Right cardiac atrium (tissue), 5 donors: ENCODE measurements at places on chromosomes 4 and X. TPM values are rescaled to one million over a fixed set of nuclear protein-coding genes. Genes with fewer than 3 reads are reported as not detected.

DNA sequence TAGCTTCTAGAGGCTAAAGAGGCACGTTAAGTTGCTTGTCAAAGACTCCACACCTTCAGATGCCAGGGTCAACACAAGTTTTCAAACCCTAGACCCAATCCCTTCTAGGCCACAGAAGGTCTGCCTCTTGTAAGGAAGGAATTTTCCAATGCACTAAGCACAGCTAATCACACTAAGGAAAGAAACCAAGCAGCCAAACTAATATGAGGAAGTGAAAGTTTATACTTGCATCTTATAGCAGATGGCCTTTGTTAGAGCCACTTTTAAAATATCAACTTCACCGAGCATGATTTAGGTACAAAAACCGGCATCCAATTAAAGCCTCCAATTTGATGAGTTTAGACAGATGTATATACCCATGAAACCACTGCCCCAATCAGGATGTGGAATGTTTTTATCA, 9.9 kb downstream of the FHL1 start:
- DNase-seq, result no peak

The KIAA1210 gene
- 0.06 TPM for total RNA-seq

The TMEM47 gene
- 39.3 TPM for total RNA-seq

DNA sequence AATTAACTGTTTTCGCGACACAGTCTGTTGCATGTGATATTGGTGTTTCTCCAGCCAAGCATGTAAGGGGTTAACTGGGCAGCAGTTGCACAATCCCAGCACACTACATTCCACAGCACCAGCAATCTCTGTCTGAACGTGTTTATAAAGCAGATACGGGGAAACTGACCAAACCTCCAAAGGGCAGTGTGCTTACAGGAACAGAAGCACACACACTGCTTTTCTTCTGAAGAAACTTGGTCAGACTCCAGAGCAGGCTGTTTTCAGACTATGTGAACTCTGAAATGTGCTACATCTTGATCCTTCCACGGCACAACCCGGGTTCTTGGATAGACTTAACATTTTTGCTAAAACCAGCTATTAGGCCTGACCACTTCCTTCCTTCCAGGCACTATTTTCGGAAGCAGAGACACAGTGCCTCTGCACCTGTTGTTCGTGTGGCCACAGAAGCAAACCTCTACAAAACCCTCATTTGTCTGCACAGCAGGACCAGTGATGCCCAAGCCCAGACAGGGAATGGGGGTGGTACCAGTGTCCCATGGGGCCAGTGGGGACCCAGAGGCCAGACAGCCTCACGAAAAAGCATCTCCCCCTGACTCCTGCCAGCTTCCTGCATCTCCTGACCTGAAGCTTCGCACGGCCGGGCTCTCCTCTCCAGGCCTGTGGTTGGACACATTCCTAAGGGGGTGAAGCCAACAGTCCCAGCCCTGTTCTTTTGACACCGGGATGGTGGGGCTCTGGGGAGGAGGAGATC, 90.1 kb downstream of the IRF2 start:
- DNase-seq, result peak; percentile 70

DNA sequence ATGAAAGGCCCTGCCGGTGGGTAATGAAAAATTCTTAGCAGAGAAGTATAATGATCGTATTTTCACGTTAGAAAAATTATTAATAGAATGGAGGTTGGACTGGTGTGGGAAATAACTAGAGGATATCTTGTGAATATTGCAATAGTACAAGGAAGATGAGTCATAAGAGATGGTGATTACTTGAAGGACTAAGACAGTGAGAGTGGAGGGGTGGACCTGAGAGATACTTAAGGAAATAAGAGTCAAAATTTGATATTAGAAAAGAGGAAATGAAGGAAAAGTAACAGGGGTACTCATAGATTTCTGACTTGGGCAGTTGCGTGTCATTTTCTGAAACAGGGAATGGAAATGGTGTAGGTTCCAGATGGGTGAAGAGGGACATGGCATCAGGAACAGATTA, 1.7 kb upstream of the USP53 start:
- no peak for DNase-seq

GRCh38 chr4:5078009-5078408, 26.7 kb downstream of the STK32B start:
- DNase-seq, result no peak

The FABP2 gene
- not detected for total RNA-seq

DNA sequence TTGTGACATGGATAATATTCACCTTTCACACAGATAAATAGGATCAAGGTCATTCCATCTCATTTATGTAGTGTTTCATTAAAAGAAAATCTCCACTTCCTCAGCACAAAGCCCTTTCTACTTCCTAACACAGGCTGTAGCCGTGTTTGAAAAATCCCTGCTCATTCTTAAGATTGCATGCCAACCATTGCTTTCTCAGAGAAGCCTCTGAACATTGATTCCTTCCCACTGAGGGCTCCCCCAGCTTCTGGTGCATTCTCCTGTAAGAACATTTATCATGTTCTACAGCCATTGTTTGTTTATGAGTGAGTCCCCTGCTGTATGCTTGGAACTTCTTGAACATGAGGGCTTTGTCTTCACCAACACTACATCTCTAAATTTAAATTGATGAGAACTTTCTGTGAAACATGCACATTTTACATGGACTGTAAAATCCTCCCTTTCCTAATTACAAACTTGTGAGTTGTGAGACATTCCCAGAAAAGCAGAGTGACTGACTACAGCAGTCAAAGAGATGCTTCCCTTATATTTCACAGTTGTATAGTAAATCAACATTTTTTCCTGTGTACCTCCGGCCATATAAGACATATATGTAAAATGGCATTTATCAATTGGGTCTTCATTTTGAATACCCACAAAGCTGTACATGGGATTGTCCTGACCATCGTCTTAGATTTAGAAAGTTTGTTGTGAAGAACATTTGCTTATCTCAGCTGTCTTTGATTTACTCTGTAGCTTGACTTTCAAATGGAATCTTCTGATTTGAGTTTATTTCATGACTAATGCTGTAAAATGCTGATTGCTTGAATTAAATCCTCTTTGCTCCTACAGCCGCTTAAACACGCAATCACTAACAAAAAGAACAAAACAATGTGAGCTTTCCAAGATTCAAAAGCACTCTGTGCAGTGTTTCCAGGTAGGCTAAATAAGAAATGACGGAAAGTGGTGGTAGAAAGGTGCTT, 600.5 kb upstream of the SLIT2 start:
- DNase-seq, result no peak

The ANOS1 gene
- total RNA-seq, result 6.2 TPM

GRCh38 chrX:26387906-26388305, 171.9 kb downstream of the MAGEB5 start:
- no peak for DNase-seq

GRCh38 chr4:101019941-101020401, 327.4 kb downstream of the PPP3CA start:
- no peak for DNase-seq

GRCh38 chr4:24321131-24321530, 263.2 kb downstream of the DHX15 start:
- no peak for DNase-seq

DNA sequence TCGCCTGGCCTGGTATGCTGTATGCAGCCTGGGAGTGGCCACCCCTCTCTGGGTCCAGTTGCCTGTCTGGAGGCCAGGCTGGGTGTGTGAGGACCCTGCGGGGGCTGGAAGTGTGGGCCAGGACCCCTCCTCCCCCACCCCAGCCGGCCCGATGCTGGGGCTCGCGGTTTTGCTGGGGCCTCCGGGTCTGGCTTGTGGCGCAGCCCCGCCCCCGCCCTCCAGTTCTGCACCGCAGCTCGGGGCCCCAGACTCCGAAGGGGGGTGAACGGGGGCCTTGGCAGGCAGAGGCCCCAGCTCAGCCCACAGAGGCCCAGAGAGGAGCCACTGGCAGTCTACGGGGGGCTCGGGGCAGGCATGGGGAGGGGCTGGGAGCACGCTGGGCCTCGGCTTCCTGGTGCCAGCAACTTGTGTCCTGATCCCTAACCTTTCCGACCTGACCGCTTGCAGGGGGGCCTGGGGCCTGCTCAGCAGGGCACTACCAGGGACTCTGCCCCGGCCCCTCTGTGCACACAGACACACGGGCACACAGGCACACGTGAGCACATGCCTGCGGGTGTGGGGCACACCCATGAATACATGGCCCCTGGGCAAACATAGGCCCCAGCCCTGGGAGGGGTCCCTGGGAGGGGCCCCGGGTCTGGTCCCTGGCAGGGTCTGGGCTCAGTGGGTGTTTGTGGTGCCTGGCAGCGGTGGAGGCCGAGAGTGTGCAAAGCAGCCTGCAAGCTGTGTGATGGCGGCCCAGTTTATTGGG, 21.4 kb upstream of the FGFR3 start:
- DNase-seq, result no peak
